ENCODE measurements at places on chromosomes 6 and 20. TPM values are rescaled to one million over a fixed set of nuclear protein-coding genes. Genes with fewer than 3 reads are reported as not detected.

ABHD16B gene
- polyA plus RNA-seq: not detected

GRCh38 chr6:31186052-31186734, 15.7 kb upstream of the POU5F1 start:
- DNase-seq: no peak

DNA sequence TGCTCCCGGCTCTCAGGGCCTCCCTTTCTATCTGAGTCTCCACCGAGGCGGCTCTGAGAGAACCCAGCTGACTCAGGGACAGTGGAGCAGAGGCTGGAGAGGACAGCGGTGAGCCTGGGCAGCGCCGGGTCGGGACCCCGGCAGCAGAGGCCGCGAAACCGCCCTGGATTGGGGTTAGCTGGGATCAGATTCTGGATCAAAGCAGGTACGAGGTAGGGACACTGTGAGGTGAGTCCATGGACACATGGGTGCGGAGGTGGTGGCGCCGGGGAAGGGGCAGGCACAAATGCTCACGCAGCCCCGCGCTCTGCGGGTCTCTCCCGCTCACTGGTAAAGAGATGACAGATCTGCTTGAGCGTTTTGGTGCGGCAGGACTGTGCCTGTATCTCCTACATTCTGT, 146.4 kb upstream of the GGTLC1 start:
- DNase-seq: no peak

DNA sequence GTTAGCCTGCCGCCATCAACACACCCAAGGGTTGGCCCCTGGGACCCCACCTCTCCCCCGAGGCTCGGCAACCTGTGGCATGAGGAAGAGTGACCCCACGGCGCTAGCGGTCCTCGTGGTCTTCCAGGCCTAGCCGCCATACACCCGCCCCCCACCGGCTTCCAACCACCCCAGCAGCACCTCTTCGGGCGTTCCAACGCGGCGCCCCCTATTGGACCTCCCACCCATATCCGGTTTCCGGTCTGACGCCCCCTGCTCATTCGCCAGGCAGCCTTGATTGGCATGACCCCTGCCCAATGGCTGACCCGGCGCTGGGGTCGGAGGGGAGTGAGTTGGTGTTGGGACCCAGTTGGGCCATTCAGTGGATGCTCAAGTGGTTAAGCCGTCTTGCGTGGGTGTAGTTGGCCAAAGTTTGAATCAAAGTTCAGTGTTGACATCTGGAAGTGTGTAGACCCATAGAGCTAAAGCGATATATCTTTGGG, at the start of gene GNAS-AS1:
Gene GNAS-AS1 (minus strand): TSS at position 210 of the 482 bp plus-strand sequence.
- DNase-seq: peak; percentile 93

GRCh38 chr20:52083627-52084232, 107.8 kb downstream of the ZFP64 start:
- peak; percentile 52 for DNase-seq

DNA sequence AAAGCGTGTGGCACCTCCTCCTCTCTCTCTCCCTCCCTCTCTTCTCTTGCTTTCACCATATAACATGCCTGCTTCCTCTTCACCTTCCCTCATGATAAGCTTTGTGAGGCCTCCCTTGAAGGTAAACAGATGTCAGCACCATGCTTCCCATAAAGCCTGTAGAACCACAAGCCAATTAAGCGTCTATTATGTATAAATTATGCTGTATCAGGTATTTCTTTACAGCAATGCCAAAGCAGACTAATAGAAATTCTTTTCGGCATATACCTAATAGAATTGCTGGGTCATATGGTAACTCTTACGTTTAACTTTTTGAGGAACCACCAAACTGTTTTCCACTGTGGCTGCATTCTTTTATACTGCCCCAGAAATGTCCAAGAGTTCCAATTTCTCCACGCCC, 75.0 kb downstream of the SYCP2 start:
- DNase-seq: no peak

GRCh38 chr6:100677240-100677639, 203.9 kb downstream of the ASCC3 start:
- DNase-seq: no peak

KHDRBS2 gene
- polyA plus RNA-seq: not detected

UCKL1 gene
- polyA plus RNA-seq: 16.7 TPM

CD24 gene
- polyA plus RNA-seq: 0.19 TPM

DNA sequence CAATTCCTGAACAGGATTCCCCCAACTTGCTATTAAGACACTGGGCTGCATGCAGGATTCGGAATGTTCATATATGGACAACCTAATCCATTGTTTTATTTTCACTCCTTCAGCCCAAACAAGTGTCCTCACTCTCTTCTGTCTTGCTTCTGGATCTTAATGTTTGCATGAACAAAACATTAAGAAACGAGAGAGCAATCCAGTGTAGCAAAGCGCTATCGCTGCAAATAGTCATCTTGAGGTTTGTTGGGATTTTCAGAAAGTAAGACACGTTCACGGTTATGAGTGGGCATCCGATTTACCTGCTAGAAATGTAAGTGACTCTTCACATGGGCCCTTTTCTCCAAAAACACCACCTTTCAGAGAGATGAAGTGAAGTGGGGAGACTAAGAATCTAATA, 156.4 kb downstream of the MBOAT1 start:
- no peak for DNase-seq

DNA sequence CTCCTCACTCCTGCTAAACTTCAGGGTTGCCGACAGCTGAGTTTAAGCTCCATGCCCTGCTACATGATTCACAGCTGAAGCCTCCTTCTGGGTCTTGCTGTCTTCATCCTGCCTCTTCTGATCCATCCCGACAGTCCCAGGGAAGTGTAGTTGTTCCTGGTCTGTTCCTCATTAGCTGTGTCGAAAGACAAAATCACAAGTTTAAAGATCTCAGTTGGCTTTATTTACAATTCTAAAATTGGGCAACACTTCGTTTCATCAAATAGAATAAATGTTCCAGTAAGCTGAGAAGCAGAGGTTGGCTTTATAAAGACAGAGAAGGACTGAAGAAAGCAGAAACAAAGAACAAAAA, 4.1 kb upstream of the SLC2A10 start:
- peak; percentile 39 for DNase-seq

APOM gene
- 3.9 TPM for polyA plus RNA-seq

GSTA2 gene
- polyA plus RNA-seq: not detected

DNA sequence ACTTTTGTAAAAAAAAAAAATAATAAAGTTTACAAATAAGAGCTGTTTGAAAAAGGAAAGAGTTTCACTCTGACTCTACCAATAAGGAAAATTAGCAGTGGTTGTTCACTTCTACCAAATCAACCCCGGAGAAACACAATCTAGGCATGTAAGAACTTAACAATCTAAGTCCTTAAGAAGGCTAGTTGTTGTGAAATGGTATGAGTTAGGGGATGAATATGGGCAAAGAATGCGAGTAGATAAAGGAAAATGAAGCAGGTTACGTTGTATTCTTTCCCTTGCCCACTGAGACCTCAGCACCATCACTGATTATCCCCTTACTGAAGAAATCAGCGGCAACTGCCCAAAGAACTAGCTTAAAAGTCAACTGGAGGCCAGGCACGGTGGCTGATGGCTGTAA, 15.4 kb downstream of the MOCS1 start:
- DNase-seq: no peak

- peak; percentile 45 for DNase-seq
Observed at GRCh38 chr6:4640139-4640538, 136.1 kb upstream of the CDYL start.

- no peak for DNase-seq
Observed at GRCh38 chr6:40414617-40415016, 172.5 kb downstream of the LRFN2 start.

- DNase-seq: peak; percentile 54
Observed at GRCh38 chr6:39892490-39893129, 41.7 kb downstream of the MOCS1 start.

- no peak for DNase-seq
Observed at GRCh38 chr6:168095171-168095691, 16.2 kb upstream of the FRMD1 start.

MRPS18A gene
- 31.8 TPM for polyA plus RNA-seq

DNA sequence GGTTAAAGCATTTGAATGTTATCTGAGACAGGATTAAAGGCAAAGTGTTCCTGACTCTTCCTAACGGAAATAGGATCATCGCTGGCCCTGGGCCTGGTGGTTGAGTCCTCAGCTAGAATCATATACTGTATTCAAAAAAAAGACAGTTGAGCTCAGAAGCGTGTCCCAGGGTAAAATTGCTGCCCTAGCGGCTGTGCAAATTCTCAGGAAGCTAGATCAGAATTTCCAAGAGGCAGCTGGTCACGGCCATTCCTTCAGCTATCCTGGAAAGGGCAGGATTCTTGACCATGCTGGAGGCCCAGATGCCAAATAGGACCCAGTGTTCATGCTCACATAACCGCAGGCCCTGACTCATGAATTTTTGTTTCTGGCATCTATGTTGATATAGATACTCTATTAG, 67.4 kb downstream of the STMND1 start:
- DNase-seq: peak; percentile 33

- DNase-seq: peak; percentile 53
Observed at GRCh38 chr6:41878961-41879405, 16.2 kb downstream of the USP49 start.

GRCh38 chr6:84926189-84927155, 162.1 kb upstream of the TBX18 start:
- no peak for DNase-seq

LPA gene
- polyA plus RNA-seq: not detected

DNA sequence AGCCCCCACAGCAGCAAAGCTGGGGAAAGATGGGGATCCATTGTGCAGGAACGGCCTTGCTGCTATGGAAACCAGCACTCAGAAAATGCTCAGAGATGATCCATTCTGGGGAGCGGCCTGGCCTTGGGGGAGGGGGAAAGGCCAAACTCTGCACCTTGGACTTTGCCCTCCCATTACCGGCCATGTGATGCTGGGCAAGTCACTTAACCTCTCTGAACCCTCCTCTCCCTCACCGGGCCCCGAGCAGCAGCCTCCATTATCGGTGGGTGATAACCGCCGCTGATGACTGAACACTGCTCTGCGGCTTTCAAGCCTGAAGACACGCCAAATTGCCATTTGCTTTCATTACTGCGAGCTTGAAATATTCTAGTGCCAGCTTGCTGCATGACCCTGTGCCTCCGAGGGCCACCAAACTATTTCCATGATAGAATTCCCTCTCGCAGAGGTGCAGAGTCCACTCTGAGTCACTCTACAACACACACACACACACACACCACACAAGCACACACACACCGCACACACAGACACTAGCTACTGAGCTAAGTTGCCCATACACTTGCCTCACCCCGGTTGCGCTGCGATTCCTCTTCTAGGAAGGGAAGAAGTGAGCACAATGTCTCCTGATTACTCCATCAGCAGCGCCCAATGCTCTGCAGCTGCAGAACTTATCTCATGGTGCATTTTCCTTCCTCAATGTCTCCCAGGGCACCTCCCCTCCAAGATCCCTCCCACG, 20.6 kb upstream of the SIRPA start:
- DNase-seq: no peak

GRCh38 chr6:113860181-113860955, 3.2 kb downstream of the MARCKS start:
- peak; percentile 49 for DNase-seq

CDC40 gene
- polyA plus RNA-seq: 16.4 TPM
